Calu3 (cell line): ENCODE measurements at places on chromosomes 6 and 20. TPM values are rescaled to one million over a fixed set of nuclear protein-coding genes. Genes with fewer than 3 reads are reported as not detected.
A peak's percentile ranks its signal among the peaks of the same experiment; 100 is the strongest.

DNA sequence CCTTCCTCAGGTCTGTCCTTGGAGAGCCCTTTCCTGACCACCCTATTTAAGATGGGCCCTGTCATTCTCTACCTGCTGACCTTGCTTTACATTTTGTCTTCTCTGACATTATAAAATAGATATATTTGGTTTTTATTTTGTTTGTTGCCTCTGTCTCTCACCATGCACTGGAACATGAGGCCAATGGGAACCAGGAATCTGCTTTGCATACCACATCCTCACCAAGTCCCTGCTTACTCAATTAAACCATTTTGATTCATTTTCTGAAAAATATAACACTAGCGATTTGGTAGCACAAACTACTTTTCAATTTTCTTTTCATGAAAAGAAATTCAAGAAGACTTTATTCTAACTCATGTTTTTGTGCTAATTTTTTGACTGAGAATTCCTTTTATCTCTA, 32.8 kb upstream of the POPDC3 start:
- no peaks in the 10 kb centered on the region for H3K27me3 ChIP-seq
- no peak overlapping the region for H3K4me3 ChIP-seq
- H3K4me1 ChIP-seq, result peaks cover 32% of the 10 kb centered on the region
- H3K36me3 ChIP-seq, result peaks cover 10% of the 10 kb centered on the region
- H3K27ac ChIP-seq, result no peak overlapping the region

- DNase-seq, result no peak
- no peak overlapping the region for H3K4me3 ChIP-seq
- no peaks in the 10 kb centered on the region for H3K36me3 ChIP-seq
These were observed 32.2 kb upstream of the LAMP5 start for GRCh38 chr20:9482180-9482579.

The E2F3 gene
- 69.1 and 69.8 TPM in 2 replicates for total RNA-seq

GRCh38 chr20:3786126-3786484, 435 bp downstream of the CENPB start:
- peaks cover 37% of the 10 kb centered on the region for H3K36me3 ChIP-seq
- no peak for DNase-seq
- H3K27me3 ChIP-seq, result no peaks in the 10 kb centered on the region
- peak overlapping the region; percentile 50 for H3K4me3 ChIP-seq

DNA sequence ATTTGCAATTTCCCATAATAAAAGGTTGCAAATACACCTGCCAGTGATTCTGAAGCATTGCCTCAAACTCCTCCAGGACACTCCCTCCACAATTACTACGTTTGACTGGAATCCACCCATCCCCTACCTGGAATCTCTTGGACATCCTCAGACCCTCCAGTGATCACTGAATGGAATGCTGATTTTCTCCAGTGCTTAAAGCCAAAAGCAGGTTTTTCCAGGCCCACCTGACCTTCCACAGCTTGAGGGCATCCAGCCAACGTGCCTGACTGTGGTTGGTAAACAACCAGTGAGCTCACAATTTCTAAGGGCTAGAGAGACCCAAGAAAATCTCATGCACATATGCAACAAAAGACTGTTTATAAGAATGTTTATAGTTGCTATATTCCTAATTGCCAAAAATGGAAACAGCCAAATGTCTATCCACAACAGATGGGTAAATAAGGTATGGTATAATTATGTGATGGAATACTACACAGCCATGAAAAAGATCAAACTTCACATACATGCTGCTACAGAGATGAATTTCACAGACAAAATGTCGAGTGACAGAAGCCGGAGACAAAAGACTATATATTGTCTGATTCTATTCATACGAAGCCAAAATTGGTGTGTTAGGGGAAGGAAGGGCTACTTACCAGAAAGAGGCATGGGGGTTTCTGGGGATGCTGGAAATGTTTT, 147.1 kb upstream of the RREB1 start:
- no peak for DNase-seq
- no peaks in the 10 kb centered on the region for H3K36me3 ChIP-seq
- no peak overlapping the region for H3K27ac ChIP-seq
- H3K4me3 ChIP-seq, result no peak overlapping the region
- H3K27me3 ChIP-seq, result no peaks in the 10 kb centered on the region

DNA sequence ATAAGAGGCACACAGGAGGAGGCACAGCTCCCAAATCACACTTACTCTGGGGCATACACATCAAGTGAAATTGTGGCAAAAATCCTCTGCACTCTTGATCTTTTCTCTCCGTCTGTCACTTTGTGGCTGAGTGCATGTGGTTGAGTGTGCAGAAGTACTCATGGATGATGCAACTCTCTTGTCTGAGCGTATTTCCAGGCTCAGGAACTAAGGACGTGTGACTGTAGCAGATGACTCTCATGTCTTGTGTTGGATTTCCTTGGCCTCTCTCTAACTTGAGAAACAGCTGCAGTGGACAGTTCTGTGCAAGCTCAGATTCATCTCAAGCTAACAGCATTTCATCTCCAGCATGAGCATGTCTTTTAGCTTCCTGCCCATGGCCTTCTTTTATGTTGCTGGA, 245.4 kb upstream of the FLRT3 start:
- H3K27ac ChIP-seq, result no peak overlapping the region
- no peaks in the 10 kb centered on the region for H3K4me1 ChIP-seq
- no peak for DNase-seq
- no peak overlapping the region for H3K4me3 ChIP-seq
- no peaks in the 10 kb centered on the region for H3K27me3 ChIP-seq
- H3K36me3 ChIP-seq, result no peaks in the 10 kb centered on the region

DNA sequence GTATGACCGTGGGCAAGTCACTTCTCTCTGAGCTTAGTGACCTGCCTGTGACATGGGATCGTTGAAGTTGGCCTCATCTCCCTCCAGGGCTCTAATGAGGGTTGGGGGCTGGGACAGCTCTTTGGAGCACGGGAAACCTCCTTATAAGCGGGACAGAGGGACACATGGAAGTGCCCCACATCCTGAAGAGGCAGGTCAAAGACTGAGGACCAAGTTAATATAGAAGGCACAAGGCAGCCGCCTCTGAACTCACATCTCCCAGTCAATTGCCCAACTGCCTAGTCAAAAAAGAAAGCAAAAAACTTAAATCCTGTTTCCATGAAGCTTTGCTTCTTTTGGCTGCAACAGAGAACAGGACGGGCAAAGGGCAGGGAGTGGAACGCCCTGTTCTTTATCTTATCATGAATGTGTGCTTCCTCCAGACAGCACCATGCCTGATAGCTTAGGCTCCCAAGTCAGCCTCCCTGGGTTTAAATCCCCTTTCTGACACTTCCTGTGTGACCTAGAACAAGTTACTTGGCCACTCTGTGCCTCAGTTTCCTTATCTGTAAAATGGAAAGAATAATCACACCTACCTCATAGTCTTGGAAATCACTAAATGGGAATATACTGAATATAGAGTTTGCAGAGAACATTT, 27.1 kb downstream of the LBP start:
- peaks cover 82% of the 10 kb centered on the region for H3K27me3 ChIP-seq
- H3K4me3 ChIP-seq, result no peak overlapping the region
- no peak for DNase-seq
- no peak overlapping the region for H3K27ac ChIP-seq
- H3K4me1 ChIP-seq, result no peaks in the 10 kb centered on the region
- H3K36me3 ChIP-seq, result no peaks in the 10 kb centered on the region

DNA sequence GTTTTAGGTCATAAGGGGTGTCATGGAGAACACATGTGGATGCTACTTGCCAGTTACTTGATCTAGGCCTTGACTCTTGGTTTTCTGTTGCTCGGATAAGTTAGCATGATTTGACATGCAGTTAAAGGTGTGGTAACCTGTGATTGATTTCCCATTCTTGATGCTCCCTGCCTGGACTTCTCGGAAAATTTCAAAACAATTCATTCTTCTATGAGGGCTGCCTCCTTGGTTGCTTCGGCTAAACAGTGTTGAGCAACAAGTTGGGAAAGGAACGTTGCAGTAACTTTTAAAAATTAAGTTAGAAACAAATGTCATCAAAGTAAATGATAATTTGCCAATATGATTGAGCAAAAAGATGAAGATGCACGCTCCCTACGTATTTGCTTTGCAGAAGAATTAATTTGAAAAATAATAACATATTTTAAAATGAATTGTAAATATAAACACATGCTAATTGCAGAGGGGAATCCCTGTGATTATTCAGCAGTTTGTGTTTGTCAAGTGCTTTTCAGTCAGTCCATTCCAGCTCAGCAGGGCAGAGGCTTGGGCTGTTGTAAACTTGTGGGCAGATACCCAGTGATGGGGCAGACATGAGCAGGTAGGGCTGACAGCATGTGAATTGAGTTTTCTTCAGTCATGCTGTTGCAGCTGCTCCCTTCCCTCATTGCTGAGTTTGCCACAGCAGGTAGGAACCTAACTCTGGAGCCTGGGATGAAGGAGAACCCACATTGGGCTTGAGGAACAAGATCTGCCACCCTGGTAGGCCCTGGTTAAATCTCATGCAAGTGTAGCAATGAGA, 110.2 kb downstream of the ESR1 start:
- no peak overlapping the region for H3K27ac ChIP-seq
- no peaks in the 10 kb centered on the region for H3K27me3 ChIP-seq
- H3K36me3 ChIP-seq, result no peaks in the 10 kb centered on the region
- H3K4me1 ChIP-seq, result peaks cover 26% of the 10 kb centered on the region

GRCh38 chr6:22106961-22107360, 189.9 kb downstream of the PRL start:
- H3K27ac ChIP-seq, result no peak overlapping the region
- H3K27me3 ChIP-seq, result no peaks in the 10 kb centered on the region
- no peak overlapping the region for H3K4me3 ChIP-seq
- DNase-seq, result no peak
- no peaks in the 10 kb centered on the region for H3K36me3 ChIP-seq

DNA sequence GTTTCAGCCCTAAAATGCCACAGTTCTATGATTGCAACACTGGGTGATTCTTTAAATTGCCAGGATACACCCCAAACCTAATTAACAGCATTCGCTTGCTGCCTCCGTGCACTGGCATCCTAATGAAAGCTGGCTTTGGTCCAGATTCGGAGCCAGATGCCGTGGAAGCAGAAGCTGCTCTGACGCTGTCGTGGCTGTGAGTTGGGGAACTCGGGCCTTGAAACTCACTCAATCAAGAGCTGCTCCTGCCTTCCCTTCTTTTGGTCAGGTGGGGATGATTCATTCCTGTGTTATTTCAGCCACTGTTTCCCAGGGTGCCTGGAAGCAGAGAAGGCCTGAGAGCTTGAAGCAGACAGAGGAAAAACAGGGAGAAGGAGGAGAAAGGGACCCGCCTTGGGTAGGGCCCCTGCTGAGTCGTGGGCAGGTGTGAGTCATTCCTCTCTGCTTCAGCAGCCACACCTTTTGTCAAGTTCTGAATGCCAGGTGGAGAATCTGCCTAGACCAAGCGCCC, 36.2 kb upstream of the DSP start:
- H3K27me3 ChIP-seq, result no peaks in the 10 kb centered on the region
- H3K4me3 ChIP-seq, result peak overlapping the region; percentile 49
- no peaks in the 10 kb centered on the region for H3K36me3 ChIP-seq
- peak; percentile 77 for DNase-seq

The ENPP5 gene
- total RNA-seq, result 17.3 and 18.7 TPM in 2 replicates

- peaks cover 7% of the 10 kb centered on the region for H3K36me3 ChIP-seq
- no peaks in the 10 kb centered on the region for H3K27me3 ChIP-seq
- no peak overlapping the region for H3K27ac ChIP-seq
- H3K4me3 ChIP-seq, result no peak overlapping the region
These were observed 104.5 kb downstream of the IBTK start for GRCh38 chr6:82143041-82143481.

DNA sequence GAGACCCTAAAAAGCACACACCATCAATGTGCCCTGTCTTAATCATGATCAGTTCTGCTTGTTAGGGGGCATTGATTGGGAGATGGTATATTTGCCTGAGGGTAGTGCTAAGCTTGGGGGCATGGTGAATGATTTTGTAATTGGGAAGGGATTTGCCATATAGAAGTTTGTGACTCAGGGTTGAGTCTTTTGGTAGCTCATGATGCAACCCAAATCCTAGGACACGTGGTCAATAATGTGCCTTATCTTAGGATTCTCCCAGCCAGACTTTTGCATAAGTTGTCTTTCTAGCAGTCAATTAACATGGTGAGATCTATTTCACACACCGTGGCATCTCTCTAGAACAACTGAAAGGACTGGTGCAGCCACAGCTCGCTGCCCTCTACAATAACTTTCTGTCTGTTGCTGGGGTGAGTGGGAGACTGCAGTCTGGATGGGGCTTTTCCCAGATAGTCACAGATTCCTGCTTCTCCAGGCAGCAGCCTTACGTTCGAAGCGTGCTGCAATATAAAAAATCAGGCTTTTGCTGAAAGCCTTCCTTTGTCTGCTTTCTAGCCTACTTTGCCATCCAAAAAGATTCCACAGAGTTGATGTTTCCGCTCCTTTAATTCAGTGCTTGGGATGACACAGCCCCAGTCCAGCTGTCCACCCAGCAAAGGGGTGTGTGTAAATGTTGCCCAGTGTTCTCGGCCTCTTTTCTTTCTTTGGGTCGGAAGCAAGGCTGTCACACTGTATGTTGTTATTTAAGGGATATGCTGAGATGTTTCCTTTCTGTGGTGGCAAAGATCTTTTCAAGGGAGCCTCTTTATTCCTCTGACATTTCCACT, 58.9 kb downstream of the ID4 start:
- no peak overlapping the region for H3K27ac ChIP-seq
- H3K36me3 ChIP-seq, result peaks cover 5% of the 10 kb centered on the region
- no peak overlapping the region for H3K4me3 ChIP-seq
- no peaks in the 10 kb centered on the region for H3K27me3 ChIP-seq

The GSTA2 gene
- not detected in 2 replicates for total RNA-seq

- DNase-seq, result no peak
- H3K36me3 ChIP-seq, result no peaks in the 10 kb centered on the region
- no peak overlapping the region for H3K4me3 ChIP-seq
- H3K27ac ChIP-seq, result no peak overlapping the region
These were observed 80.6 kb downstream of the FNDC1 start for GRCh38 chr6:159249752-159250151.

The NRSN1 gene
- 0.14 TPM in 1 of 2 replicates, not detected in the other for total RNA-seq

GRCh38 chr6:25263657-25264056, 15.5 kb upstream of the CARMIL1 start:
- H3K36me3 ChIP-seq, result no peaks in the 10 kb centered on the region
- H3K27me3 ChIP-seq, result no peaks in the 10 kb centered on the region
- no peak overlapping the region for H3K4me3 ChIP-seq

The ARMH2 gene
- total RNA-seq, result not detected in 2 replicates

GRCh38 chr6:117506907-117507306, 24.4 kb downstream of the DCBLD1 start:
- DNase-seq, result no peak
- H3K27ac ChIP-seq, result no peak overlapping the region
- peaks cover 43% of the 10 kb centered on the region for H3K4me1 ChIP-seq
- no peak overlapping the region for H3K4me3 ChIP-seq
- H3K36me3 ChIP-seq, result peaks cover 8% of the 10 kb centered on the region

DNA sequence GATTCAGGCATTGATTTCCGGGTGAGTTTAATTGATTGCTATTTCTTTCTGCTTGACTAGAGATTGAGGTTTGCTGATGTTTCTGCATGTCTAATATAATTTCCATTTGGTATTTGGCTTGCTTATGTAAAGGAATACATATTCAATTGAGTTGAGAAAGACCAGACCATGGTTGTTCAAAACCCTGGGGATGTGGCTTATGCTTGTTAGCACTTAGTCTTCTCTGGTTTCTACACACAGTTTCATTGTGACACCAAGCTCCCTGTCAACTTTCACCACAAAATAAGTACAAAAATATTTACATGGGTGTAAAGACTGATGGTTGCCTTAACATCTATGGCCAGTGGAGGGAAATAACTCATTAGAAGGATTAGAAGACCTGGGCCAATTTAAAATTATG, 209.6 kb downstream of the CDH26 start:
- no peak overlapping the region for H3K27ac ChIP-seq
- H3K4me3 ChIP-seq, result no peak overlapping the region
- DNase-seq, result no peak
- H3K36me3 ChIP-seq, result no peaks in the 10 kb centered on the region
- no peaks in the 10 kb centered on the region for H3K4me1 ChIP-seq
- H3K27me3 ChIP-seq, result no peaks in the 10 kb centered on the region

The PSORS1C1 gene
- total RNA-seq, result 9.4 and 11.0 TPM in 2 replicates

- H3K27ac ChIP-seq, result no peak overlapping the region
- H3K4me1 ChIP-seq, result peaks cover 8% of the 10 kb centered on the region
- H3K4me3 ChIP-seq, result no peak overlapping the region
- H3K36me3 ChIP-seq, result no peaks in the 10 kb centered on the region
These were observed 104.3 kb upstream of the AGPAT4 start for GRCh38 chr6:161378115-161378514.
